IMR-90 (cell line): ENCODE measurements at places on chromosomes 2 and 18. TPM values are rescaled to one million over a fixed set of nuclear protein-coding genes. Genes with fewer than 3 reads are reported as not detected.

DNA sequence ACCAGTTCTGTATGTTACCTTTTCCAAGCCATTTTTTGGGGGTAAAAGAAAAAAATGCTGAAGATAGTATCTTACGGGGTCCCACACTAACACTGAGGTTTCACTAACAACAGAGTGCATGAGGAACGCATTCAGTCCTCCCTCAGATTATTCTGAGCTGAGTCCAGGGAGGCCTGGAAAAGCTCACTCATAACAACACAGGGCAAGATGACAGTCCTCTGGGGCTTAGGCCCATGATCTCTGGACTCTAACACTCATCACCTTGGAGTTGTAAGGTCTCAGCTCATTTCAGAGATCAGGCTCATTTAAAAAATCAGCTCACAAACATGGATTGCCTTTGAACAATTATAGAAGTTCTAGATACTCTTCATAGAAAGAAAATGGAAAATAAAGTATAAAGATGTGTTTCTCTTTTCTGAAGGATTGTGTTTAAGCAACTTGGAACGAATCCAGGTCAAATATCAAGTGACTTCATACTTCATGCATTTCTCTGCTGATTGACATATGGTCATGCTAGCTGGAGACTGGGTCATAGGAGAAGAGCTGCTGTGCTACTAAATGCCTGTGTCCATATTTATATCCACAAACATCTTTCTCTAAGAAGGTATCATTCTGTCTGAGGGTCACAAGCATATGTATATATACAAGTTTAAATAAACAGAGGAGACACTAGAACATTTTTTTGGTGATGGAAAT, 265.8 kb downstream of the ALK start:
- no peak for DNase-seq

DNA sequence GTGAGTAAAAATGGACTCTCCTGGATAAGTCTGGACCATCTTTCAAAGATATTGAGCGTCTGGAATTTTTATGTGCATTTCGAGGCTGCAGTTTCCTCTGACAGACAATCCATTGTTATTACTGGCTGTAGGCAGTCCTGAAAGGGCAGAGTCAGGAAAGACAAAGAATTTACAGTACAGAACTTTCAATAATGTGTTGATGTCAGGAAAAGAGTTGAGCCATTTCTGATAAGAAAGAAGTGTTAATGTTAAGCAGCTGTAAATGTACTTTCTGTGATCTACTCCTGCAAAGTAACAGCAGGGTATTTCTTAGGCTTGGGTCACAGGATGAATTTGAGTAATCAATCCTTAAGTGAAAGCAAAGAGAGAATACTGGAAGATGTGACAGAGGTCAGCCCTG, 29.8 kb downstream of the TSPYL6 start:
- DNase-seq, result no peak

GEN1 gene
- total RNA-seq, result 7.9 and 18.1 TPM in 2 replicates

- no peak for DNase-seq
Measured at GRCh38 chr18:9416563-9417072, 58.7 kb upstream of the RALBP1 start.

DNA sequence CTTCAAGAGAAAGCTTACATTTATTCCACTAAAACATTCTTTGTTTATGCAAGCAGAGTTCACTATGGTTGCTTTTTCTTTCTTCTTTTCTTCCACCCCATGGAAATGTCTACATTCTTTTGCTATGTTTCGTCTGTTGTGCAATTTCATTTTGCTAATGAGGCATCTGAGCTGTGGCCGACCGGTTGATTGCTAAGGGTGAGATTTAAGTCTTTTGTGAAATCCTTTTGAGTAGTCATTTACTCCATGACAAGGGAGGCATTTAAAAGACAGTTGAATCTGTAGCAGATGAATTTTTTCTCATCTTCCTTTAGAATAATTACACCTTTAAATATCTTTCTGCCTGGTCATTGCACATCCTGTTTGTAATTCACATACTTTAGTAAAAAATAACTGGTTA, 324.1 kb upstream of the THUMPD2 start:
- peak; percentile 77 for DNase-seq

MAT2A gene
- total RNA-seq, result 94.1 and 98.9 TPM in 2 replicates

DNA sequence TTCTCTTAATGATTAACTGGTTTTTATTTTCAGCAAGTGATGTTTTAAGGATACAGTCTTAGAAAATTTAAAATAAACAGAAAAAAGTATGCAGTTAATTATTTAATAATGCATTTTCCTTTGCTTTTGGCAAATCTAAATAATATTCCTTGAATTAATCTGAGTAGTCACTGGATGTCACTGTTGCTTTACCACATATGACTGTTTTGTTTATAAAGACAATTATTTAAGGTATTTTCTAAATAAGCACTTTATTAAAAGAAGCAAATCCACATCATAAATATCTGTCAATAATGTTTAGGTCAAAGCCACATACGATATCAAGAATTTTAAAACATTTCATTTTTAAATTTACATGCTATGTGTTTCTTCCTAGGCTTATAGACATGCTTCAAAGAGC, 40.6 kb upstream of the TFPI start:
- DNase-seq, result peak; percentile 44

- DNase-seq, result no peak
Measured at GRCh38 chr2:27701676-27702075, 38.0 kb downstream of the SLC4A1AP start.

GRCh38 chr2:120977582-120978358, 242.1 kb downstream of the GLI2 start:
- no peak for DNase-seq

DNA sequence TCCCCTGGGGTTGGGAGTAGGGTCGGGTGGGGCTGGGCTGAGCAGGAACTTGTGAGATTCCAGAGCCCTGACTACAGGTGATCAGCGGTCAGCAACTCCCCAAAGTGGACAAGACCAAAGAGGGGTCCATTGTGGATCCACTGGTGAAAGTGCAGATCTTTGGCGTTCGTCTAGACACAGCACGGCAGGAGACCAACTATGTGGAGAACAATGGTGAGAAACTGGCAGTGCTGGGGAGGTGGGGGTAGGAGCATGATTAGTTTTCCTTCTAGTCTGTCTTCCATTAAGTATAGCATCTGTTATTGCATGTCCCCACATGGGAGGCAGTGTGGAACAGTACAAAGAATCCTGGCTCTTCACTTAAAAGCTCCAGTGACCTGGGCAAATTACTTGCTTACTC, 23.7 kb downstream of the ZNF142 start:
- DNase-seq, result no peak

SS18 gene
- total RNA-seq, result 171 and 242 TPM in 2 replicates

RPRM gene
- total RNA-seq, result not detected in 2 replicates

UGT1A10 gene
- not detected in 2 replicates for total RNA-seq

DNA sequence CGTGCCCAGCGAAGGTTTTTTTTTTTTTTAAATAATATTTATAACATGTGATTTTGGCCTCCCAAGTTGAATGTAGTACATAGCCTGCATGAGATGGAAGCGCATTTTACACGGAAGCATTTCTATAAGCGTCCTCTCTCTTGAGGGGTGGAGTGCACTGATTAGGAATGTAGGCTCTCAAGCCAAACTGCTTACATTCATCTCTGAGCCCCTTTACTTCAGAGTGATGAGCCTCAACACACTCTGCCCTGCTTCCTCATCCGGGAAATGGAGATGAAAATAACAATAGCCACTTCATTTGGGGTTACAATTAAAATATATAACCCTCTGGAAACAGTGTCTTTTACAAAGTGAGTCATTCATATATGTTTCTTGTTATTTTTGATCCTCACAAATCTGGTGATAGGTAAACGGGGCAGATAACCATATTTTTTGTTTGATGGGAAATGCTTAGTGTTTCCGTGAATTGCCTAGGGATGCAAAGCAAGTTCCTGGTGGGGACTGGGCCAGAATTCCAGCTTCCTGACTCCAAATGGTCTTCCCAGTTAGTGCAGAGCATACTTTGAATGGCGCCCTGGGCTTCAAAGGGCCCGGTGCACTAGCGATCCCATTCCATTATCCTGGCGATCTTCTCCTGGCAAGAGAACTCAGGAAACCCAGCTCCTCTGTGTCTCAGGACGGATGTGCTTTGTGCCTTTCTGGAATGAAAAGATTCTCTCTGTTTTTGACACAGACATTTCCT, 124.3 kb downstream of the PIEZO2 start:
- DNase-seq, result no peak

DNA sequence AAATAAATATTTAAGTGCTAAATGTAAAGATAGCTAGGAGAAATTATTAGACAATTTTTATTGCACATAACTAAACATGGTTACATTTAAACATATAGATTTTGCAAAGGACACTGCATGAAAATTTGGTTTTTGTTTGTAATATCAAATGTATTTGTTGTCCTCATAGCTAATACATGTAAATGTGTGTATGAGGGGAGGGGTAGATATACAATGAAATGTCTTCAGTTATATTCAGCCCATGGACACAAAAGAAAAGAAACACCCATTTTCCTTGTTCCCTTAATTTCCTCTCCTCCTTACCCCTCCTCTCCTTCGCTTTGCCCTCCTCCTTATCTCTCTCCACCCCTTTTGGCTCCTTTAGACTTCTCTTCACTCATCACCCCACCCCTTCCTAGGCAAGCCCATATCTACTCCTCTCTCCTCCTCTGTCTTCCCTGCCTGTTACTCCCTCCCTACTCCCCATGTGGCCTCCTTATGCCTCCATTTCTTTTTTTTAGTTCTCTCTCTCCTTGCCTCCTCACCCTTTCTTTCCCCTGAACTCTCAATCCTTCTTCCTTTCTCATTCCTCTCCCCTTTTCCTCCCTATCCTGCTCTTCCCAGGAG, 1.4 kb downstream of the COL3A1 start:
- peak; percentile 93 for DNase-seq

TLX2 gene
- not detected in 2 replicates for total RNA-seq

- no peak for DNase-seq
Measured at GRCh38 chr2:100038011-100038410, 104.4 kb downstream of the AFF3 start.

GRCh38 chr2:121080013-121080772, 204.8 kb downstream of the TFCP2L1 start:
- peak; percentile 34 for DNase-seq

- no peak for DNase-seq
Measured at GRCh38 chr18:36083729-36084128, 16.4 kb upstream of the RPRD1A start.

IL1RN gene
- total RNA-seq, result not detected in 2 replicates

GRCh38 chr2:183070942-183071844, 7.4 kb upstream of the DUSP19 start:
- peak; percentile 43 for DNase-seq

GRCh38 chr2:22276696-22277095, 1108.3 kb upstream of the KLHL29 start:
- no peak for DNase-seq

GRCh38 chr2:203774760-203775159, 68.3 kb downstream of the CD28 start:
- DNase-seq, result peak; percentile 54

DNA sequence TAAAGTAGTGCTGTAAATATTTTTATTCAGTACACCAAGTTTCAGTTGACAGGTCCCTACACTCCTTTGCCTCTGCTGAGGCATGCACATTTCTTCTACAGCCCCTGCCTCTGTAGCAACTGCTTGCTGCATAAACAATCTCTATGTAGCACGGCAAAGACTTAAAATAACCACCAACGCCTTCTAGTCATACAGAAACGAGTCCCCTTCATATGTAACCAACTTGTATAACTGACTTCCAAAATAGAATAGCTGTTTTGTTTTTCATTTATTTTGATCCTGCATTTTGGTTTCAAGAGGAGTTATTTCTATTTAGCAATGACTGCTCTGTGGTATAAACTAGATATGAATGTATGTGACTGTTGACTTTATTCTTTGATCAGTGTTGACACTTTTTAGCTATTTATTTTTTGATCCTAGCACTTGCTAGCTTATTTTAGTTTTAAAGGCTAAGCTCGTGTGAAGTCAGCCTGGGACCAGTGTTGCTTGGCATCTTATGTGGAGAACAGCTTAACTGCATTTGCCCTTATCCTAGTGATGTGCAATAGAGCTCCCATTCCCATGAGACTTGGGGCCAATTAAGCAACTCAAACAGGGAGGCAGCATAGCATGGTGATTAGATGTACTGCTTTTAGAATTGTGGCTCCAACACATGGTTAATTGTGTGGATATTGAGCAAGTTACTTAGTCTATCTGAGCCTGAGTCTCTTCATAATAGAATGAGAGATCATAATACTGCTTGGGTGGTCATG, 79.6 kb downstream of the HRH4 start:
- no peak for DNase-seq

CTAGE1 gene
- total RNA-seq, result under 0.01 TPM in 1 of 2 replicates, not detected in the other

DAW1 gene
- 1.4 TPM in 2 replicates for total RNA-seq

DNA sequence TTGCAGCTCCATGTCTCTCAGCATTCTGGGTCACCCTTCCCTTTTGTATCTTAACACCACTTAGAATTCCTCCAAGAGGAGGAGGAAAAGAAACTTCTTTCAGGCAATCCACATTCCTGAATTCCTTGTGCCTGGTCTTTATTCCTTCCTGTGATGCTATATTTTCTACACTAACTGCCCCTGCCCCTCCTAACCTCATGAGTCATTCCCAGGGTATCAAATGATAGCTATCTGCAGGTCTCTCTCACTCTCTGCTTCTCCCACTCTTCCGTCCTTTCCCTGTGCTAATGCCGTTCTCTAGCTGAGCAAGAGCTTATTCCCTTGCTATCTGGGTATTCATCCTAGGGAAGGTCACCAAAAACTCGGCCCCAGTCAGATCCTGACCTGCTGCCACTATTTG, 395.0 kb upstream of the TCF4 start:
- DNase-seq, result peak; percentile 51

EVA1A gene
- 89.2 and 93.7 TPM in 2 replicates for total RNA-seq

GRP gene
- total RNA-seq, result not detected in 2 replicates

- no peak for DNase-seq
Measured at GRCh38 chr2:205872716-205873115, 190.4 kb downstream of the NRP2 start.

- DNase-seq, result peak; percentile 75
Measured at GRCh38 chr2:160582490-160583145, 89.0 kb upstream of the RBMS1 start.

DNA sequence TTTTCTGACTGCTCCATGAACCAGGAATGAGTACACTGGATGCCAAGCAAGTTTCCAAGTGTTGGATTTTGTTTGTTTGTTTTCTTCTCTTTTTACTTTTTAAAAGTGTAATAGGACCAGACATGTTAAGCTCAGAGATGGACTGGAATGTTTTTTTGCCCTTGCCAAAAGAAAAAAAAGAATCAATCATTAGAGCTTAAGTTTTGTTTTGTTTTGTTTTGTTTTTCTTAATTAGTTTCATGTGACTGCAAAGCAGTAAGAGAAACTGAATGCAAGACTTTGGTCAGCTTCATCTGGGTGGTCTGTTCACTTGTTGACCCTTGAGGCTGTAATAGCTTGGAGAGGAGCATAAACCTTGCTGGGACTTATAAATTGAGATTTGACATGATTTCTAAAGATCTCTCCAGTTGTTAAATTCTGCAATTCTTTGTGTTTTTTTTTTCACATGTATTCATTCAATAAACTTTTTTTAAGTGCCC, 42.4 kb upstream of the SLC1A4 start:
- no peak for DNase-seq

GRCh38 chr2:127563458-127564428, 28.3 kb downstream of the MYO7B start:
- no peak for DNase-seq

GDF7 gene
- total RNA-seq, result under 0.01 TPM in 2 replicates

- no peak for DNase-seq
Measured at GRCh38 chr2:181431674-181432073, 25.5 kb upstream of the ITGA4 start.
